Fibroblast of skin of left biceps (primary cell): ENCODE measurements at places on chromosomes 2 and 18.

DNA sequence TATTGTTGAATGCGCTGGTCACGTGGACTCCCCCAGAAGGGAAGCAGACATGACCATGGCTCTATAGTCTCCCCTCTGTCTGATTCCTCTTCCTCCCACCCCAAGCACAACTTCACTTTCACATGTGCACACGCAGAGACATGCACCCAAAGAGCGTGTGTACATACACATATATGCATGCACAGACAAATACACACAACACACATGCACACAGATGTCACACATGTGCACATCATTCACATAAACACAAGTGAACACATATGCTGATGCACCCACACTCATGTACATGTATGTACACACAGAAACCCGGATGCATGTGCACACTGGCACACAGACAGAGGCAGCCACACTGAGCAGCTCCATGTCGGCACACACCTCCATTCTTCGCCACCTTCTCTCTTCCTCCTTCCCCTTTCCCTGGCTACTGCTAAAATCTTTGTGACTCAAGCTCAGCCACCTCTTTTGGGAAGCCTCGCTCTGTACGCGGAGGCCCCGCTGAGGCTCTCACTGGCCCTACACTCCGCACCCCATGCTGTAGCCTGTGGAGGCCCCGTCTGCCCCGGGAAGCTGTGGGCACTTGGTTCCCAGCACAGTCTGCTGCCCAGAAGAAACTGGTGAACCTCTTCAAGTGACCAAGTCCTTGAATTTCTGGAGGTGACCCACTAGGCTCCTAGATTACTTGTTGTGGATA, 101.6 kb upstream of the TEX51 start:
- no peak for DNase-seq

DNA sequence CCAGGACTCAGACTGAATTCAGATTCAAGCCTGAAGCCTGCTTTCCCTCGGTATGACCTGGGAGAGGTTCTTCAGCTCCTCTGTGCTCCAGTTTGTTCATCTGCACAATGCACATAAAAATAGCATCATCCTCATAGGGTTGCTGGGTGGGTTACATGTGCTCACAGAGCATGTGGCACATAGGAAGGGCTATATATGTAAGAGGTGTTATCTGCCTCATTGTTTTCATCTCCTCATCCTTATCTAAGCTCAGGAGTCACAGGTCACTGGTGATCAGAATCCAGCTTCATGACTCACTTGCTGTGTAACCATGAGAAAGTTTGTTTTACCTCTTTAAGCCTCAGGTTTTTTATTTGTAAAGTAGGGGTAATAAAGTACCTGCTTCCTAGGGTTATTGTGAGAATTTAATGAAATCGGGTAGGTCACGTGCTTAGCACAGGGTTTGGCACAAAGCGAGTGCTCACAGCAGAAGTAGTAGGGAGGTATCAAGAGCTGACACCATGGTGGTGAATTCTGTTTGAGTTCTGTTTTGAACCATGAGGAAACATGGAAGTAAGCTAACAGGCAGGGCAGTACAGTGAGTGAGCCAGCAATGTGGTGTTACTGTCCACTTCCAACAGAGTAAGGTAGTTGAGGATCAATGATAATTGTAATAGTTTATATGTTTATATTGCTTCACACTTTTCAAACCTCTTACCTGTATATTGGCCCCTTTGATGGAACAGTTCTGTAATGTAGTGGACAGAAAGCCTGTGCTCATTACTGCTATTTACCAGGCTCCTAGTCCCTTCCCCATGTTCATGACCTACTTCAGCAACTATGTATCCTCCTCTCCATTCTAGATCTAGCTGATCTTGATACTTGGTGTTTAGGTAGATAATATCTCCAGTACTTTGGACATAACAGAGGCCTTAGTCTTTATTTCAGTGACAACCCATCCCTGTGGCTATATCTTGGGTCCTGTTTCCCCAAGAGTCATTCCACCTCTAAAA, 141.4 kb upstream of the LTBP1 start:
- DNase-seq = no peak

DNA sequence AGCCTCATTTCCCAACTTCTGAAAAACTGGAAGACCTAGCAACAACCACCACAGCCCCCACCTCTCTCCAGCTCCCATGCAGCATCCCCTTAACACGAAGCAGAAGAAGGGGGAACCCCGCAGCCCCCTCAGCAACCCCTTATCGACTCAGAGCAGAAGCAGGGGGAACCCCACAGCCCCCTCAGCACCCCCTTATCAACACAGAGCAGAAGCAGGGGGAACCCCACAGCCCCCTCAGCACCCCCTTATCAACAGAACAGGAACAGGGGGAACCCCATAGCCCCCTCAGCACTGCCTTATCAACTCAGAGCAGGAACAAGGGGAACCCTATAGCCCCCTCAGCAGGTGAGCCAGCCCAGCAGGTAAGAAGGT, 6.7 kb downstream of the SLC66A2 start:
- no peak for DNase-seq

GRCh38 chr2:19900931-19901441, 797 bp downstream of the TTC32 start:
- DNase-seq = no peak

DNA sequence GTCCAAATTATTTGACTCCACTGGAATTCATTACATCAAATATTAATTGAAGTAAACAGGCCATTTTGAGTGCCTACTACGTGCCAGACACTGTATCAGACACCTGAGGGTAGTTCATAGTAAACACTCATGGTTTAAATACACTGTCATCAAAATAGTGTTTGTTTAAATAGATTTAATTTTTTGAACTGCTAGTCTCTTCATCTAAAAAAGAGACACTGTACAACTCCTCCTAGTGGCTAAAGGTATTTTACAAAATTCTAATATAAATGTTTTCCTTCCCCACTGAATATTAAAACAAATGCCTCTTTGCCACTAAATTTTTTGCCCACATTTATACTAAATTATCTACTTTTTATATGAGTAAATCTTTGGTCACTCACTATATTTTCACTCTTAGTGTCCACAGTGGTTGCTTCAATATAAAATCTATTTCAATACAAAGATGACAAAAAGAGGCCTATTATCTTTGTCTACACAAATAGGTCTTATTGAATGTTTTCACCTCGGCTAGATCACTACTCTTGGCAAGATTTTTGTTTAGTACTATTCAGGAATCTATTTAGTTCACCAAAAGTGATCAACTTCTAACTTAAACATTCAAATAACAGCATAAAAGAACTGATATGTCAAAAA, 122.1 kb downstream of the TMEM247 start:
- no peak for DNase-seq

DNA sequence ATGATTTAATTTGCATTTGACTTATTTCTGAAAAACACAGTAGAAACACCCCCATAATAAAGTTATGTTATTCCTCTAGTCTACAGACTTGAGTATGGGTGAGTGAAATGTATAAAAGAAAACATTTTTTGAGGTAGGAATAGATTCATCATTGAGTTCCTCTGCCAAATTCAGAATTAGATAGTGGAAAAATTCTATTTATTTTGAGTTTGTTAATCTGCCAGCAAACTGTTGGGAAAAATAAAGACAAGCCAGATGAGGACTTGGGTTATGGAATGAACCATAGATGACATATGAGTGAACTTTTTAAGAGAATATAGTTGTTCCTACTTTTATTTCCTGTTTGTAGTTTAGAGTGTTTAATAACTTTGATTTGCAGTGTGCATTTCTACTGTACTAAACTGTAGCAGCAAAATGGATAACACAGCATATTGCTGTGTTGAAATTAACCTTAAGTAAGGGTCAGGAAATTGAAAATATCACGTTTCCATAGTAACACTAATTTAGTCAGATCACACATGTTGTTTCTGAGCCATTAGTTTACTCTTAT, 35.6 kb upstream of the PNPT1 start:
- no peak for DNase-seq

DNA sequence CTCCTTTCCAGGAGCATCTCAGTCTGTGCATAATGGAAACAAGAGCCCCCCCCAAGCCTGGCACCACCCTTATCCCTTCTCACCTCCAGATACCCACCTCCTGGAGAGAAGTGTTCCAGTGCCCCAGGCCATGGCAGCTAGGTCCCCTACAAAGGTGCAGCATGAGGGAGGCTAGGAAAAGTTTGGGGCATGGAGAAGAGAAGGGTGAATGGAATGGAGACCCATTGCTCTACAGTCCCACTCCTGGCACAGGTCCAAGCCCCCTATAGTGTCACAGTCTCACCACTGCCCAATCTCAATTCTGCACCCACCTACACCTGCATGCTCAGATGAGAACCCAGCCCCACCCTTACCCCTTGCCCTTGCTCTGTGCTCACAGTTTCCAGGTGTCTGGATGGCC, 897 bp downstream of the SLC23A3 start:
- no peak for DNase-seq

- no peak for DNase-seq
Measured at GRCh38 chr2:44829771-44830170, 111.7 kb upstream of the SIX3 start.

GRCh38 chr18:10228326-10228725, 226.1 kb upstream of the APCDD1 start:
- DNase-seq = no peak

GRCh38 chr18:70523035-70523791, 234.4 kb downstream of the SOCS6 start:
- DNase-seq = no peak

GRCh38 chr2:27133195-27133875, 1.1 kb downstream of the PREB start:
- DNase-seq = no peak

DNA sequence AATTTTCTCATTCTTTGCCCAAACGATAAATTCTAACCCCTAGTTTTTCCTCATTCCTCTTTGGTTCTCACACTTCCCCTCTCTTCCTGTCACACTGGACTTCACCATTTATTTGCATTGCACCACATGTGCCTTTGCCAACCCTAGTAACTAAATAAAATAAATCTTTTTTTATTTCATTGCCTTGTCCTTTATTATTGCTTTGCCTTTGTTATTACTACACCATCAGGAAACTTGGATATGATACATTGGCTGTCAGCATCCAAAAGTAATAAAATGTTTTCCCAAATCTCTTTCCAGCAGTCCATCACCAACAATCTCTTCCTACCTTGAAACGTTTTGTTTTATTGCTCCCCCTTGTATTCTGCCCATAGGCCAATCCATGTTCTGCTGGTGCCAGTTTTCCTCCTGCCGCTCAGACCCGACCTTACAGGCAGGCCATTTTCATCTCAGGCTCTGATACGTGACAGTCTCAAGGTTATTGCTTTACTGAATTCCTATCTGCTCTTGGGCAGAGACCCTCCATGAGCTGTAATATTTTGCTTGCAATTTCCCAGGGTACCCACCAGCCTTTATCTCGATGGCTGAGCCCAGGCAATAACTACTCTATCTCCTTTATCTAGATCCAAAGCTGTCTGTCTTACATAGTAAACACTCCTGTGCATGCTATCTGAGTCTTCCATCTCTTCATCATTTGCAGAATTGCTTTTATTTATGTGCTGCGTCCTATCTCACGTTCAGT, 19.3 kb upstream of the LCLAT1 start:
- DNase-seq = no peak

DNA sequence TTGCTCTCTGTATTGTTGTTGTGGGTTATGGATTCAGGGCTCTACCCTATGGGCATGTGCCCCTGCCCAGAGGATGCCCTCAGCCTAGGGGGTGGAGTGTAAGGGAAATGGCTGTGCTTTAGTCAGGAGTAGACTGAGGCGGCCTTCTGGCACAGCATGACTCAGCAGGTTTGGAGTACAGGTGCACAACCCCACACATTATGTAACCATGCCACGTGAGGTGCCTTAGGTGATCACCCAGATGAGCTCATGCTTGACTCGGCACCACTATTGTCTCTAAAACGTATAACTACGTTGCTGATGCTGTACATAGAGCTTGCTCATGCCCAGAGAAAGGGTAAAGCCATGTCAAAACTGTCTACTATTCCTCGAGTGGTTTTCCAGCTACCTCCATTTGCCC, 48.3 kb upstream of the ZC3H15 start:
- DNase-seq = no peak

DNA sequence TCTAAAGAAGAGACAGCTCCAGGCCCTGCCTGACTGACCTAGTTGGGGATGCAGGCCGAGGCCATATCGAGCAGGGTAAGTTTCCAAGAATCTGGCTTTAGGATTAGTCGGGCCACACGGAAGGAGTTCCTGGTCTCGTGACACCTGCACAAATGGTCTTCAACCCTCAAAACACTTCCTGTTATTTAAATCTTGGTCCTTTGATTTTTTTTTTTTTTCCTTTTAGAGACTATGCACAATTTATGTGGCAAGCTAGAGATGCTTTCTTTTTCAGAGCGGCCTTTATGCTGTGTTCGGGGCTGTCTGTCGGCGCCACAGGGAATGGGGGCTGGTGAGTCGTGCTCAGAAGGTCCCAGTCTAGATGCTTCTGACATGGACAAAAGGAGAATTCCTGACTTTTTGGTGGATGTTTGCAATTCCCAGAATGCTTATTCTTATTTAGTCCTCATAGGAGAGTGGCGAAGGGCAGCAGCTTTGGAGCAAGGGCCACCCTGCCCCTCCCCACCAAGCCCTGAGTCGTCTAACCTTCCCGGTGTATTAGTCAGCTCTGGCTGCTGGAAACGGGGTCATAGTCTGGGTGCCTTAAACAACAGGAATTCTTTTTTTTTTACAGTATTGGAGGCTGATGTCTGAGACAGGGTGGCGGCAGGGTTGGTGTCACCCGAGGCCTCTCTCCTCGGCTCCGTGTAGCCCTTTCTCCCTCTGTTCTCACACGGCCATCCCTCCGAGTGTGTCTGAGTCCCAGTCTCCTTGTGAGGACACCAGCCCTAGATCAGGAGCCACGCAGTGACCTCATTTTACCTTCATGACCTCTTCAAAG, 27.4 kb downstream of the HPCAL1 start:
- no peak for DNase-seq

- DNase-seq = no peak
Measured at GRCh38 chr2:207282916-207283315, 117.2 kb upstream of the KLF7 start.

GRCh38 chr2:42128721-42129486, 40.2 kb upstream of the EML4 start:
- peak; percentile 93 for DNase-seq

GRCh38 chr2:28224648-28225472, 167.8 kb upstream of the FOSL2 start:
- DNase-seq = peak; percentile 96

DNA sequence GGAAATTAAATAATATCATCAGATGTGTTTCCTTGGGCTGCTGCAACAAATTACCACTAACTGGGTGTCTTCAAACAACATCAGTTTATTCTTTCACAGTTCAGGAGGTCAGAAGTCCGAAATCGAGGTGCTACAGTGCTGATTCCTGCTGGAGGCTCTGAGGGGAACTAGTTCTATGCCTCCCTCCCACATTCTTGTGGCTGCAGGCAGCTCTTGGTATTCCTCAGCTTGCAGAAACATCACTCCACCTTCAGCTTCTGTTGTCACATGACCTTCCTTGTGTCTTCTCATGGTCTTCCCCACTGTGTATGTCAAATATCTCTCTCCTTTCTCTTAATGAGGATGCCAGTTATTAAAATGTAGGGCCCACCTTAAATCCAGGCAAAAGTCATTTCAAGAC, 29.3 kb upstream of the DCC start:
- DNase-seq = no peak

- DNase-seq = no peak
Measured at GRCh38 chr2:239532250-239532649, 131.4 kb upstream of the HDAC4 start.
